ENCODE measurements at places on chromosomes 1 and 21. TPM values are rescaled to one million over a fixed set of nuclear protein-coding genes. Genes with fewer than 3 reads are reported as not detected.

Gene FCRL4
- not detected for total RNA-seq

Gene GPR61
- not detected for total RNA-seq

Gene DNAJC28
- total RNA-seq = 0.34 TPM

Gene ASAP3
- total RNA-seq = 4.0 TPM

Gene KCND3
- 0.05 TPM for total RNA-seq

Gene OVAAL
- total RNA-seq = 0.12 TPM

Gene C1orf21
- total RNA-seq = 11.4 TPM

Gene MRPL55
- total RNA-seq = 94.2 TPM

Gene PRKAA2
- 2.8 TPM for total RNA-seq

Gene GUCA2A
- total RNA-seq = not detected

Gene RAB7B
- total RNA-seq = 1.8 TPM

Gene FAM167B
- 0.87 TPM for total RNA-seq

Gene SLC25A34
- 0.31 TPM for total RNA-seq

Gene AVPR1B
- not detected for total RNA-seq

Gene VCAM1
- total RNA-seq = 0.08 TPM

Data from A549 treated with CORT108297 at 1 μM for 4 hours (cell line).